GM23338 (cell line): ENCODE measurements at places on chromosomes 5 and 9.

DNA sequence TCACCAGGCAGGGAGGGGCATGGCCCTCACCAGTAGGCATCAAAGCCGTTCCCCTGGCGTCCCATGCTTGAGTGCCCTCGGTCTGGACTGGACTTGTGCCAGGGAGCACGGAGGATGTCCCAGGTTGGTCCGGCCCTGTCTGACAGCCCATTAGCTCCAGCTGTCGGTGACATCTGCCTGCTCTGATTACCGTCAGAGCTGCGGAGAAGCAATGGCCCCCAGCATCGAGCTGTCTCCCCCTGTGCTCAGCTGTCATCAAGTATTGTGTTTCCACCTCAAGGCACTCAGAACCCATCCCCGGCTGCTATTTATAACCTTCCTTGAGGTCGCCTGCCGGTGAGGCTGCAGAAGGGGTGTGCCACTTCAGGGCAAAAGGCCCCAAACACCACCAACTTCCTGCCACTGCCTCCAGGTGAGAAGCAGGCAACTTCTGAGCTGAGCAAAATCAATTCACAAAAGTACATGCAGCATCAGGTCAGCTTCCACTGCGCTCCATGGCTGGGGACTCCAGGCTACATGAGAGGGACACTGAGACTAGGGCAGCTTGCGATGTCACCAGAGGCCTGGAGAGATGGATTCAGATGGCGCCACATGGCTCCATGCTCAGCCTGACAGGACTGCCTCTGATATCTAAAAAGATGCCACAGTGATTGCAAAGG is 142.7 kb downstream of the C5orf15 start:
- no peak for DNase-seq

- no peak for DNase-seq
Observed at GRCh38 chr9:87781331-87781730, 55.4 kb downstream of the CTSL start.

DNA sequence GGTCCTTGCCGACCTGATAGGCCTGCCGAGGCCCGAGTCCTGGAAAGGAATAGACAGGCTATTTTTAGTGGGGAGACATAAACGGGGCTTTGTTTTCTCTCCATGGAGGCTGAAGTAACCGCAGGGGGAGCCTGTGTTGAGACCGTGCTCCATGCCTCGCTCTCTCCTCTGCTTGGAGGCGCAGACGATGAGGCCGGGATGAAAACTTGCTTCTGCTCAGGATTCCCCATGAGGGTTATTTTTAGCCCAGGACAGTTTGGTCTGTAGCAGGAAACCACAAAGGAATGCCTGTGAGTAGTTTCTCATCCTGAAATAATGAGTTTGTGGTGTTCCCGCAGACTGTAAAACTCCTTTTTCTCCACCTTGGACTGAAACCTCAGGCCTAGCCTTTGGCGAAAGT is 81.9 kb upstream of the RARS1 start:
- DNase-seq = no peak

- DNase-seq = no peak
Observed at GRCh38 chr5:161077496-161077895, 225.5 kb upstream of the ATP10B start.

DNA sequence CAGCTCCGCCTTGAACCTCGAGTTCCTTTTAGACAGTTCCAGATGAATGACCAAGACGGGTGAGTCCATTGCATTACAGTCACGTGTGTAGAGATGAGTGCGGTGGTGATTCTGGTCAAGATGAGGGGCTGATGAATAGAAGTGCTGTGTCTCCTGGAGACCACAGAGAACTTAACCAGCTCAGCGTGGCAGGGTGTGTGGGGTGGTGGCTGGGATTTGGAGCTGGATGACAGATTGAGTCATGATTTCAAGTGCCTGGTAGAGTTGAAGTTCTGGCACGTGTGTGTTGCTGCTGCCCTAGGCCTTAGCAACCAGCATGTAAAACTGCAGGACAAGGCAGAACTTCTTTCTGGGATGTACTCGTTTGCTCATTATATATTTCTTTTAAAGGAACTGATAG is 53.3 kb downstream of the PRRC2B start:
- DNase-seq = no peak
